Right kidney (tissue), 9 donors: ENCODE measurements at places on chromosomes 13 and 19.
A peak's percentile ranks its signal among the peaks of the same experiment; 100 is the strongest.

GRCh38 chr13:87333599-87333998, 337.6 kb upstream of the SLITRK5 start:
- DNase-seq = no peak

DNA sequence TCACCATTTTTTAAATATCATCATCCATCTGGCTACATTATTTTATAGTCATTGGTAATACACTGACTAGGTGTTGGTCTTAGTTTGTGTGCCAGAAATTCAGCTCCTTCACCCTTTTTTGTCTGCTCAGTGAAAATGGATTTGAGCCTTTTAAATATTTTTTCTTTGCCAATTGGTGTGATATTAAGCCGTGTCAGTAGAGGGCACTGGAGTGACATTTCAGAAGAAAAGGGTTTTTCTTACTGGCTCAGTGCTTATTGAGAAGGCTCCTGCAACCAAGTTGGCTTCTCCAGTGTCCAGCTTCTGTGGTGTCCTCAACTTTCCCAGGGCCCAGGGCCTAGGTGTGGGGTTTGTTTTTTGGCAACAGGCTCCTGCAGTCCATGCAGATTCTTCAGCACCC, 546.6 kb downstream of the DACH1 start:
- no peak for DNase-seq

GRCh38 chr13:70634893-70635292, 526.6 kb upstream of the KLHL1 start:
- no peak for DNase-seq

DNA sequence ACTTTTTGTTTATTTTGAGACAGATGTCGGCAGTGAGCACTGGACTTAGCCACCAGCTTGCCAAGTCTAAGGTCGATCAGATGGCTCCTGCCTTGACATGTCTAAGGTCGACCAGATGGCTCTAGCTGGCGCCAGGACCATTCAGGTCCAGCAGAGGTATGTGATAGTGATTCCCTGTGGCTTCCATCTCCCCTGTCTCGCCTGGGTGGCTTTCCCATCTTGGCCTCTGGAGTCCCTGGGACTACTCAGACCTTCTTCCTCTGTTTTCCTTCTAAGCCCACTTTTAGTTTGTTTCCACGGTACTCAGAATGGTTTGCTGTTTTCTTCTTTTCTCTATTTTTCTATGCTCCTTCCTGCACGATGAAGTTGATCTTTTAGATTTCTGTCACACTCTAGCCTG, 1435.7 kb downstream of the UQCRFS1 start:
- DNase-seq = no peak

DNA sequence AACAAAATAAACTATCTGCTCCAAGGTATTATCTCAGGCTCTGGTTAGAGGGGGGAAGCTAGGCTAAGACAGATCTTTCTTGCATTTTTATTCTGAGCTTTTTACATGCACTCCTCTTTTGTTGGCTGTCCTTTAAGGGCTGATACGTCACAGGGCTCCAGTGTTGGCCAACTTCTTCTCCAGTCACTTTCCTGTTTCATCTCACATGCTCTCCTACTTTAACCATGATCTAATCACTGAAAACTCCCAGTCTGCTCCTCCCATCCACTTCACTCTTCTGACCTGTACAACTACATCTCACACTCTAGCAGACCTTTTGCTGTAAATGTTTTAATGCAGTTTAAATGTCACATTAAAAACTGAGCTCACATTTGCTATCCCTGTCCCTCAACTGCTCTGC, 510.0 kb upstream of the KLF12 start:
- DNase-seq = no peak

DNA sequence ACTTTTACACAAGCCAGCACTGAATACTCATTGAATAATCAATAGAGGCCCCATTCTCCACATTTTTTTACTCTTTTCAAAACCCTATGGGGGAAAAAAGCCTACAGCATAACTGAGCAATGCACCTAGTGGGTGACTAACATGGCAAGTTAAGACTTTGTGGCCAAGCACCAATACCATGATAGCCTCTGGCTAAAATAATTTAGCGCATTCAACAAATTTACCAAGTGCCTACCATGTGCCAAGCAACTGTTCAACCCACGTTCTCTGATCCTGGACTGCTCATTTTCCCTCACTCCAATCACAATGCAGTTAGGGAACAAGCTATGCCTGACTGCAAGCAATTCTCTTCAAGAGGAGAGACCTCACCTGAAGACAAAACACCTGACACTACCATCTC, 3.0 kb downstream of the ANKRD10 start:
- no peak for DNase-seq

DNA sequence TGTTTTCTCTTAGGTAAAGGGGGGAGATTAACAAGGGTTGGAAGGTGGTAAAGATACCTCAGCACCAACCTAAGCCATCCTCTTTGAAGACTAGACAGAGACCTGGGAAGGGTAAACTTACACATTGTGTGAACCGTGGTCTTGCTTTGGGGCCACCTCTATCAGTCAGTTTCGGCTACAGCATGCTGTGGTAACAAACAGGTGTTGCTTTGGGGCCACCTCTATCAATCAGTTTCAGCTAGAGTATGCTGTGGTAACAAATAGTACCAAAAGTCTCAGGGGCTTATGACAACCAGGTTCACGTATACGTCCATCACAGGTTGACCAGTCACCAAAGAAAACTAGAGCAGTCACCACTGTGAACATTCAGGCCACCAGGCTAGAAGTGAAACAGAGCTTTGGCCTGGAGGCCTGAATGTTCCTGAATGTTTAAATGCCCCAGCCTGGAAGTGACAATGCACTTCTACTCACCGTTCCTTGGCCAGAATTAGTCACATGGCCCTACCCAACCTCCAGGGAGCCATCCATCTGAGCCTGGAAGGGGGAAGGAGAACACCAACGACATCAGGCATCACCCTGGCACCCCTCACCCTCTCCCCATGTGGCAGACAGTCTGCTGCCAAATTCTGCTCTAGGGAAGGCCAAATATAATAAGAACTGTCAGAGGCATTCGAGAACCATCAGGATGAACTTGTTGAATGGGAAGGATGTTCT, 3.8 kb downstream of the FXYD7 start:
- no peak for DNase-seq

GRCh38 chr19:39867133-39867532, 21.0 kb upstream of the FBL start:
- DNase-seq = no peak

GRCh38 chr13:34897220-34897619, 44.9 kb upstream of the NBEA start:
- no peak for DNase-seq

- DNase-seq = no peak
Observed at GRCh38 chr19:23286477-23286876, 36.3 kb upstream of the ZNF724 start.

DNA sequence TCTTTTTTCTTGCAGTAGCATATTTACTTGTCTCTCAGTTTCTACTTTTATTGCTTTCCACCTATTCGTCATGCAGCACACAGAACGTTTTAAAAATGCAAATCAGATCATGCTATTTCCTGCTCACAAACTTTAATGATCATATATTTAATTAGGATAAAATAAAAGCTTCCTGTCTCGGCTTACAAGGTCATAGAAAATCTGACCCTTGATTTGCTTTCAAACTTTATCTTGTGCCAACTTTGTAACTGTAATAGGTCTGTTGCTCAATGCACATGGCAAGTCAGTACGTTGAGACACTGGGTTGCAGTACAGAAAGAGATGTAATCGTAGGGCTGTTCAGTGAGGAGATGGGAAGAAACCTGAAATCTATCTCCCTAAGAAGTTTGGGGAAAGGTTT, 95.6 kb upstream of the CSNK1A1L start:
- no peak for DNase-seq

GRCh38 chr19:48292798-48293197, 22.9 kb downstream of the ZNF114 start:
- DNase-seq = no peak

DNA sequence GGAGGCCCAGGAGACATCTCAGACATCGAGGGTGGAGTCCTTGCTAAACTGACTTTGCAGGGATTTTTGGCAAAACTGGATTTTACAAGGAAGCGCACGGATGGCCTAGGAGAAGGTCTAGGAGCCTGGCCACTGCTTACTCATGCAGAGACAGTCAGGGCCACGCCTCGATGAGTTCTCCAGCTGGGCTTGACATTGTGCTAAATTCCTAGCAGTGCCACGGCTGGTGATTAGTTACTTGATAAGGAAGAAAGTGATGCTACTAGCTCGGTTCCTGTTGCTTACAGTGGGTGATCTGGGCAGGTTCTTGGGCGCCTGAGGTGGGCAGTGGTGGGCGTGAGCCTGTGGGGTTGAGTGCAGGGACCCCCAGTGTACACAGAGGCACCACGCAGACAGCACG, 143.4 kb downstream of the SOX1 start:
- no peak for DNase-seq

DNA sequence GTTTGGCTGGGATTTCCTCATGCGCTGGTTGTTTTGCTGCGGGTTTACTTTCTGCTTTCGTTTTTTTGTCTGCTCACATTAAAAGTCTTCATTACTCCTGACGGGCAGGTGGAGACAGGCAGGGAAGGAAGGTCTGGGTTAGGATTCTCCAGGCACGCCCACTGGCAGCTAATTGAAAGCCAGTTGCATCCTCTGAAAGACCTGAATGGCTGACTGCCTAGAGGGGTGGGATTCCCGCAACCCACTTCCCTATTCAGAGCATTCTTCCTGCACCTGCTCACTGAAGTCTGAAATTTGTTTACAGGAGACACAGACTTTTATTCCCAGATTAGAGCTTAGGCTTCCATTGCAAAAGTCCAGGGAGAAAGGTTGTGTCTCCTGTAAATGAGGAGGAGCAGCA, 172.0 kb downstream of the UQCRFS1 start:
- DNase-seq = peak; percentile 39
